GM12892 (cell line): ENCODE measurements at places on chromosomes 12 and 14.

DNA sequence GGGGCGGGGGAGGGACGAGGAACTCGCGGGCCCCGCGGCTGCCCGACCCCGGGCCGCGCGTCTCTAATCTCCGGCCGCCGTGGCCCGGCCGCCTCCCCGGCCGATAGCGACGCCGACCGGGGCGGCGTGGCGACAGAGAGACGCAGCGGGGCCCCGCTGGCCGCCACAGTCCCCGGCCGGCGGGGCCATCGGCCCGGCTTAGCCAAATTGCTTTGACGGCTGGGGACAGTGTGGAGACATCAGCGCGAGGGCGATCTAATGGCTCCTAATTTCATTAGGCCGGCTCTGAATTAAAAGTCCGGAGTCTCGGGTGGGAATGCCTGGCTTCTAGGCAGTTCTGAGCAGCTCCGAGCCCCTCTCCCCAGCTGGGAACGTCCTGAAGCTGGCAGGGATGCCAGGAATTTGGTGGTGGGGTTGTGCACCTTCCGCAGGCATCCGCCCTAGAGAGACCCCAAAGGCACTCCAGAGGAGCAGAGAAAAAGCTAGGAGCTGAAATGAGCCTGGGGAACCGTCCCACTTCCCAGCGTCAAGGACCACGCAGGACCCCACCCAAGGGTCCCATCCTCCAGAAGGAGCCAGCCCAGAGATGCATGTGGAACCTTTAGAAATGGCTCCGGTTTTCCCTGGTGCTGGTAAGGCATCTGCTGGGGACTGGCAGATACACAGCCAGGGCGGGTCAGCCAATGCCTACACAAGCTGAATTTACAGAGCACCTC, 9.6 kb downstream of the TBX5 start:
- no peak for DNase-seq

DNA sequence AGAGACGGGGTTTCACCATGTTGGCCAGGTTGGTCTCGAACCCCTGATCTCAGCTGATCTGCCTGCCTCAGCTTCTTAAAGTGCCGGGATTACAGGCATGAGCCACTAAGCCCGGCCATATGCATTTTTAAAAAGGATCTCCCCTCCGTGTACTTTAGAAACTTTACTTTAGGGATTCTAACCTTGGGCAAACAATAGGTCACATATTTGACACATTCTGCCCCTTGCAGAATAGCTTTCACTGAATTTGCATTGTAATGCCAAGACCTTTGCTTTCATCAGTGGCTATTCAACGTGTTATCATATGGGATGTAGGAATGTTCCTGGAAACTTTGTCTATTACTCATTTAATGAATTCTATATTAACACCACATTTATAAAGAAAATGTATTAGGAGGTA, 11.4 kb upstream of the ANKS1B start:
- DNase-seq = no peak

DNA sequence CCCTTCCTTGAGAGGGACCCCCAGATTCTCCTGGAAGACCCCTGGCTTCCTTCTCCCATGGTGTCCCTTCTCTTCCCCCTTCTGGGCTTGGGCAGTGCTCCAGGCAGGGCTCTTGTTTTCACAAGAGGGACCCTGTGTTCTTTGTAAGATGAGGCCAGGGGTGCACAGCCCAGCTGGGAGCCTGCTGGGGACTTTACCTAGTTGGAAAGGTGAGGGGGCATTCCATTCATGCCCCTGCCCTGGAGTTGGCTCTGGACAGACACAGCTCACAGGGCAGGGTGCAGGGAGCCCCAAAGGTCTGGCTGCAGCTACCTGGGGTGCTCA, 31.2 kb downstream of the ISCA2 start:
- DNase-seq = no peak

GRCh38 chr14:101473795-101474562, 87.3 kb upstream of the DIO3 start:
- DNase-seq = no peak

GRCh38 chr12:46585854-46586621, 213.5 kb upstream of the SLC38A2 start:
- DNase-seq = no peak

- DNase-seq = no peak
Measured at GRCh38 chr12:65622056-65622455, 202.2 kb upstream of the HMGA2 start.

DNA sequence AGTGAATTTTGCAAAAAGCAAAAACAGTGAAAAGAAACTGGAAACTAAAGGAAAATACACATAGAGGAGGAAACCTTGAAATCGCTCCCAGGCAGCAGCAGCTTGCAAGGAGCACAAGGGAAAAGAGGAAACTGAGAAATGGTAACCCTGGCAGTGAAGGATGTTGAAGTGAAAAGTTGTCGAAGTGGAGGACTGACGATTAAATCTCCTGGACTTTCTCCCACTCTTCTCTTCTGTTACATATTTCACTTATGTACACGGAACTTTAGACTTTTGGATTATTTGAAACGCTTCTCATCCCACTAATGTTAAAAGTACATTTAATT, 388.8 kb upstream of the USP15 start:
- no peak for DNase-seq

DNA sequence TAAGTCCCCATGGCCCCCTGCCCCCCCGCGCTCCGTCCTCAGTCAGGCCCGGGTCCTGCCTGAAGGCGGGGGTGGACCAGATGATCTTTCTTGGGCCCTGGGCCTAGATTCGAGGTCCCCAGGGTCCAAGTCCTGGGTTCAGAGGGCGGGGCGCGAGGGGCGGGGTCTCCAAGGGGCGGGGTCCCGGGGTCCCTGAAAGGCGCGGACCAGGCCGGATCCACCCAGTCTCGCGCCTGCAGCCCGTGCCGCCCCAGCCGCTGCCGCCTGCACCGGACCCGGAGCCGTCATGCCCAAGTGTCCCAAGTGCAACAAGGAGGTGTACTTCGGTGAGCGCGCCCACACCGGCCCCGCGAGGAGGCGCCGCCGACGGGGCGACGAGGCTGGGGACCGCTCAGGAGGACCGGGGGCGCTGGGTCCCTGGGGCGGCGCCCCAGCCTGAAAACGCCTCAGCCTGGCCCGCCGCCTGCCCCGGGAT, 325 bp downstream of the CRIP1 start:
- DNase-seq = no peak

DNA sequence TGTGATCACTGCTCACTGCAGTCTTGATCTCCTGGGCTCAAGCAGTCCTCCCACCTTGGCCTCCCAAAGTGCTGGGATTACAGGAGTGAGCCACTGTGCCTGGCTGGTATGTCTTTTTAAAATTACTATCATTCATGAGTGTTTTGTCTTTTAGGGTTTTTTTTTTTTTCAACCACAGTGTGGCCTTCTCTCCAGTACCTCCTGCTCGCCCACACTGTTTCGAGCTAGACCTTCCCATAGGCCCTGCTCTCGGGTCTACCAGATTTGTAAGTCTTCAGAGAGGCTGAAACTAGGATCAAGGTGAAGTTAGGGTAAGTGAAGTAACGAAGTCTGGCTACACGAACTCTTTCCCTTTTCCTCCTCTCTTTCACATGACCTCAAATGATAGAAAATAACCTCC, 1.5 kb downstream of the BIN2 start:
- DNase-seq = no peak

DNA sequence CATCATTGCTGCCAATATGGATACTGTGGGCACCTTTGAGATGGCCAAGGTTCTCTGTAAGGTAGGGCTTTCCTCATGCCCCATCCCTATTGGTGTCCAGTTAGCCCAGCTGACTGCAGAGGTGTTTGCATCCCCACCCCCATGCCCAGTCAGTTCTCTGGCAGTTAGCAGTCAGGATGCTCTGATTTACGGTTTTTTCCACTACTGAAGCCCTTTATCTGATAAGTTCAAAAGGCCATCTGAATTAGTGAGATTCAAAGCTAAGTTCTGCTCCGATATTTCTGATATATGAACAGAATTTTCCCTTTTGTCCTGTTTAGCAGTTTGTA, 773 bp downstream of the GMPR2 start:
- no peak for DNase-seq

- peak; percentile 14 for DNase-seq
Measured at GRCh38 chr12:12327802-12328201, 22.2 kb downstream of the MANSC1 start.

DNA sequence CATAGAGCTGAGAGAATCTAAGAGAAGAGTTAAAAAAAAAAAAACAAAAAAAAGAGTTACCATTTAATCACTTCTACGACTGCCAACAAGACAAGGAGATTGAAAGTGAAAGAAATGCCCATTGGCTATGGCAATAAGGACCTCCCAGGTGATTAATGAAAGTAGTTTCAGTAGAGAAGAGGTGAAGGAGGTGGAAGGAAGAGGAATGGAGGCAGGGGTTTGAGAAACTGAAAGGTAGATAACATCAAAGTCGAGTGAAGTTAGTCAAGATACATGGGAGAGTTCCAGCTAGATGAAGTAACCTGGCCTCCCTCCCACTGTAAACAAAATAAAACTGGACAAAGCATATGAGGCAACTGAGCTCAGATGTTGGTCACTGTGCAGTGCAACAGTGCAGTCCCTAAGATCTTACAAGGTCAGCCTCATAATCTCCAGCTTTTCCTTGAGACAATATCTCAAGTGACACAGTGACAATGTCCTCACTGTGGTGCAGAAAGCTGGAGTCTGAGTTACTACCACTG, 118.0 kb upstream of the CCDC198 start:
- no peak for DNase-seq

DNA sequence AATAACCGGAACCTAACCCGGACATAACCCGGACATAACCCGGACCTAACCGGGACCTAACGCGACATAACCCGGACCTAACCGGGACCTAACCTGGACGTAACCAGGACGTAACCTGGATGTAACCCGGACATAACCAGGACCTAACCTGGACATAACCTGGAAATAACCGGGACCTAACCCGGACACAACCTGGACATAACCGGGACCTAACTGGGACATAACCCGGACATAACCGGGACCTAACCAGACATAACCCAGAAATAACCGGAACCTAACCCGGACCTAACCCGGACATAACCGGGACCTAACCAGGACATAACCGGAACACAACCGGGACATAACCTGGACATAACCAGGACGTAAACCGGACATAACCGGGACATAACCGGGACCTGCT, 6.7 kb upstream of the FBRSL1 start:
- DNase-seq = no peak

GRCh38 chr12:16962889-16963288, 356.9 kb upstream of the LMO3 start:
- no peak for DNase-seq

GRCh38 chr12:120378036-120378435, 9.1 kb upstream of the MSI1 start:
- no peak for DNase-seq

- no peak for DNase-seq
Measured at GRCh38 chr12:50536831-50537537, 32.2 kb downstream of the DIP2B start.

DNA sequence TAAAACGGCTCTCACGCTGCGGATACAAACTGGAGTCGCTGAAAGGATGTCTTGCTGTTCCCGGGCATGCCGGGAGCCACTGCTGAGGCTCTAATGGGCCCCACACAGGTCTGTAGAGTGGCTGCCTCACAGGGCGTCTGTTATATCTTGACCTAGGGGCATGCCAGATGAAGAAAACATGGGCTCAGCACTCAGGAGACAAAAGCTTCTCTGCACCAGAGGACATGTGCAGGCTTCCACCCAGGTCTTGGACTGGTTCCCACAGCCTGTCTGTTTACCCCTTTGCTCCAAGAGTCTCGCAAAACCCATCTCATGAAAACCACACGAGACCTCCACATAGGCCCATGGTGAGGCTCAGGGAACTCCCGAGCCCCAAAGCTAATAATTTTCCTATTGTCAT, 134.2 kb downstream of the RPS29 start:
- no peak for DNase-seq

GRCh38 chr12:47095446-47096236, 15.9 kb upstream of the AMIGO2 start:
- DNase-seq = no peak

GRCh38 chr12:1795221-1795784, 25.1 kb upstream of the LRTM2 start:
- DNase-seq = no peak

DNA sequence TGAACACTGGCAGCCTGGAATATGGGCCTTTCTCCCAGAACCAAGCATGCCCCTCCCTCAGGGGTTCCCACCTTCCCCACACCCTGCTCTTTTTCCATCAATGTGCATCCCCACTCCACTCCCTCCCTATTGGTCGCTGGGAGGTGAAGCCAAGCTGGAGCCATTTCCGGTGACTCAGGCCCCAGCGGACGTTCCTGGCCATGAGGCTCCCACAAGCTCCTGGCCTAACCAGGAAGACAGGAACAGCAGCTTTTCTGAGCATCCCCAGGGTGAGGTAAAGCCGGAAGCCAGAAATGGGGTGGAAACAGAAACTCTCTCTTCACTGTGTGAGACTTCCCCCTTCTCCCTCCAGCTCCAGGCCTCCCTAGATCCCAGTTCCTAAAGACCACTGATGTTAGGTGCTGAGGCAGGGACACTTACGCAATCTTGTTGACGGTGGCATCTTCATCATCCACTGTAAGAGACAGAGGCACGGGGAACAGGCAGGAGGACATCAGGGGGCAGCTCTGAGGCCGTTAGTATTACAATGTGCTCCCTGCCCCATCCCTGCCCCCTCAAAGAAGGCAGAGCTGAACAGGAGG, 5.1 kb downstream of the LMBR1L start:
- DNase-seq = no peak
